NCI-H1105 treated with DMSO at 0.1 percent for 48 hours (cell line): ENCODE measurements at places on chromosomes 1 and 21.

DNA sequence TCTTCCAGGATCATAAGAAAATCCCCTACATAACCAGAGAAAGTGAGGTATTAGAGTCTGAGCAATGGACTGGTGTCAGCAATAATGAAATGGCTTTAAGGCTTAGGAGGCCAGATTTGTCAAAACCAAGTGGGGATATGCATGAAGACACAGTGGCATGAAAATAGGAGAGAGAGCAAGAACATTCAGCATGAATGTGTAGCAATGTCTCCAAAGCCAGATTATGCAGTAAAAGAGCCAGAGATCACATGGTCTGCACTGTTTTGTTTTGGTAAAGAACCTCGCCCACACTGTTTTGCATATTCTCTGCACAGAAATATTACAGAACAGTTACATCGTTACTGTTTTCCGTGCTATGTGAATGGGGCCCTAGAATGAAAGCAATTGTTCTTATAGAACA is 589.4 kb downstream of the PLPP3 start:
- DNase-seq = no peak

DNA sequence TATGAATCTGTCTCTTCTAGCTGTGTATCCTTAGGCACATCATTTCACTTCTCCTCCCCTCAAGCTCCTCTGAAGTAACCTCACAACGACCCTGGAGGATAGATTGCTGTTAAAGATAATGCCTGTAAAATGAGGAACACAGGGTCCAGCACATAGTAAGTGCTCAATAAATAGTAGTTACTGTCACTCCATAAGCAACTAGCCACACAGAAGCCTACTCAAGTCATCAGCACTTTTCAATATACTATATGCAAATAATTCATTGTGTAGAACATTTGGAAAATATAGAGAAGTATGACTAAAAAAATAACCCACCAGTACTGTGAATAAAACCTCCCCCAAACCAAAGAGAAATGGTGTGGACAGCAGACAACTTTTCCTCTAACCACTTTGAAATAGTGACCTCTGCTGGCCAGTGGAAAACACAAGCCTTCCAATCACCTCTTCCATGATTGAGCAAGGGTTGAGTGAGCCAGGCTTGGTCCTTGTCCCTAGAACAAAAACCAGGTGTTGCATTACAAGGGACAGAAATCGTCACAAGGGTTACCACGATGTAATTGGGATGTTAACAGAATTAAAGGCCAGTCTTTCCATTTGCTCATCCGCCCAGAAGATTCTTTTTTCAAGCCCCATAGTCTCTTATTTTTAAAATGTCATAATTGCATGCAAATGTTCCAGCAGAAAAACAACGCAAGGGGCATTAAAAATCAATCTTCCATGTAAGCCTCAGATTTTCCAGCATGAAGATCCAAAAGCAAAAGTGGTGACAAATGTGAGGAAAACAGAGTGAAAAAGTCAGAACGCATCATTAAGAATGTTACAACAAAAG is 15.7 kb upstream of the GLIS1 start:
- DNase-seq = peak; percentile 43

- DNase-seq = no peak
Observed at GRCh38 chr1:40305451-40305850, 11.6 kb downstream of the COL9A2 start.

DNA sequence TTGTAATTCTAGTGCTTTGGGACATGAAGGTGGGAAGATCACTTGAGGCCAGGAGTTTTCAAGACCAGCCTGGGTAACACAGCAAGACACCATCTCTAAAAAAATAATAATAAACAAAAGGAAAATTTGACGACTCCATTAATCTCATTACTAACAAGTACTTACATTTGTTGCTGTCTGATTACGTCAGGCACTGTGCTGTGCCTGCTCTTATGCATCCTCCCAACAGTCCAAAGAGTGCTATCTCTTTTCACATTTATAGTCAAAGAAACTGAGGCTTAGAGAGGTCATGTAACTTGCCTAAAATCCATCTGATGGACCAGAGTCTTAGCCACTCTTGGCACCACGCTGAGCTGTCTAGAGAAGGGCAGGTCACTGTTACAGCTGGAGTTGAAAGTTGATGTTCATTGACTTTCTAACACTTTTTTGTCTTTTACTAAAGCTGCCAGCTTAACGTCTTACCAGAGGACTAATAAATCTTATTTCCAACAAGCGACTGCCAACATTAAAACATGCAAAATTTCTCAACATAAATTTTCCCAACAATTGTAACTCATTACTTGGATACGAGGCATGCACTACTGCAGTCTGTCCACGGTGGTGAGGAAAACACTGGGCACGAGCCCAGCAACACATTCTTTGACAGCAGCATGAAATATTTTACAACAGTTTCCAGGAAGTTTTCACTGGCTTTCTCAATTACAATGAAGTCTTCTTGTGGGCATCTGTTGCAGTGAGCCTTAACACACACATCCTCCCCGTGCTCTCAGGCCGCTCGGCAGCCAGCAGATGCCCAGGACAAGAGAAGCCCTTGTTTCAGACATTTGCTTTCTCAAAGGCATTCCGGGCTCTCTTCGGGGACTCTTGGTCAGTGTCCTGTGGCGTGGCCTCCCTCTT is 262.9 kb upstream of the PROX1 start:
- DNase-seq = no peak

- no peak for DNase-seq
Observed at GRCh38 chr21:45470087-45470515, 65.1 kb downstream of the COL18A1 start.

GRCh38 chr1:169802888-169803287 is 8.2 kb upstream of the METTL18 start:
- no peak for DNase-seq

- no peak for DNase-seq
Observed at GRCh38 chr1:235161685-235162327, 756 bp upstream of the RBM34 start.

DNA sequence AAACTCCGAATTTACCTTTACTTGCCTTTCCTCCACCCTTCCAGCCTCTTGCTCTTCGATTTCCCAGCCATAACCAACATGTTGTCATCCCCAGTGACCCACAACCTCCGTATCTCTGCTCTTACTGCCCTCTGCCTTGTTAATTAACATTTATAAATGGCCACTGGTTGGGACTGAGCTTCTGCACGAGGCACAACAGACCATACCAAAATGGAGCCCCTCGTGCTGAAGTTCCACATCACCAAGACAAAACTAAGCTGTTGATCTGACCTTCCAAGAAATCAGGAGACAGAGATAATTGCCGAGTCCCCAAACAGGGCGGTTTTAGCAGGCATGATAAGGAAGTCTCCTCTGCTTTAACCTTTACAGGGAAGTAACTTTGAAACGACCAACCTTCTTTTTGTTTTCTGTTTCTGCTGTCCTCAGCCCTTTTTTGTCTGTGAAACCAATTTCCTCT is 71.9 kb downstream of the NMNAT2 start:
- DNase-seq = no peak
